ENCODE measurements at places on chromosomes 13 and 19.

- no peak for DNase-seq
Measured at GRCh38 chr13:23673354-23673753, 103.1 kb downstream of the TNFRSF19 start.

DNA sequence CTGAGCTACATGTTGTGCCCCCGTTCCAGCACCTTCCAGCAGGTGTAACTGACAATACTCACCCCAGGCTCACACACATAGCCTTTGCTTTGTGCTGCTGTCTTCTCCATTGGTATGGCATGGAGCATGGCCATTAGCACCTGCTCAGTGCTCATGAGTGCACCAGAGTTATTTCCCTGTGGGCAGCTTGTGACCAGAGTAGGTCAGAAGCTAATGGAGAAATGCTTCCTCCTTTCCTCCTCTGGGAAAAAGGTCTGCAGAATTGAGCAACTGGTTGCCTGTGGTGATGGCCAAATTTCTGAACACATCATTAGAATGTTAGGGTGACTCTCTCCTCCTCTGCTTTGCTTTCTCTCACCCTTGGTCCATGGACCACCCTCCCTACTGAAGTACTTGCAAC lies 344.5 kb upstream of the TMTC4 start:
- DNase-seq: no peak

DNA sequence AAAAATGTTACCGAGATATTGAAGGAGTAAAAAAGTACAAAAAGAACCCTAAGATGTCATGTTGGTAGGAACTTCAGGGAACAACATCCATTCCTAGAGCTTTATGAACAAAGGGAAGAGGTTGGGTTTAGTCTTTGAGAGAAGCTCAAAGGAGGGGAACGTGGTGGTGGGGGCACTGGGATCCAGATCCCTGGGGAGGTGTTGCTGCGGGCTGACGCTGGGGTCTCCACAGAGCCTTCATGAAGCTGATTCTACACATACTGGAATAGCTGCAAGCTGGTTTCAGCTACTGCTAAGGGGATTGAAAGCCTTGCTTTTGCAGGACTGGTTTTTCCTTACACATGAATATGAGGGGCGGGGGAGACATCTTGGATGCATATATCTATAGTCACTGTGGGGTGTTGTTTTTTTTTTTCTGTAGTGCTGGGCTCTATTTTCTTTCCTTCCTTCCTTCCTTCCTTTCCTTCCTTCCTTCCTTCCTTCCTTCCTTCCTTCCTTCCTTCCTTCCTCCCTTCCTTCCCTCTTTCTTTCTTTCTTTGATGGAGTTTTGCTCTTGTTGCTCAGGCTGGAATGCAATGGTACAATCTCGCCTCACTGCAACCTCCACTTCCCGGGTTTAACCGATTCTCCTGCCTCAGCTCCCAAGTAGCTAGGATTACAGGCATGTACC lies 6.5 kb upstream of the MZF1 start:
- no peak for DNase-seq

DNA sequence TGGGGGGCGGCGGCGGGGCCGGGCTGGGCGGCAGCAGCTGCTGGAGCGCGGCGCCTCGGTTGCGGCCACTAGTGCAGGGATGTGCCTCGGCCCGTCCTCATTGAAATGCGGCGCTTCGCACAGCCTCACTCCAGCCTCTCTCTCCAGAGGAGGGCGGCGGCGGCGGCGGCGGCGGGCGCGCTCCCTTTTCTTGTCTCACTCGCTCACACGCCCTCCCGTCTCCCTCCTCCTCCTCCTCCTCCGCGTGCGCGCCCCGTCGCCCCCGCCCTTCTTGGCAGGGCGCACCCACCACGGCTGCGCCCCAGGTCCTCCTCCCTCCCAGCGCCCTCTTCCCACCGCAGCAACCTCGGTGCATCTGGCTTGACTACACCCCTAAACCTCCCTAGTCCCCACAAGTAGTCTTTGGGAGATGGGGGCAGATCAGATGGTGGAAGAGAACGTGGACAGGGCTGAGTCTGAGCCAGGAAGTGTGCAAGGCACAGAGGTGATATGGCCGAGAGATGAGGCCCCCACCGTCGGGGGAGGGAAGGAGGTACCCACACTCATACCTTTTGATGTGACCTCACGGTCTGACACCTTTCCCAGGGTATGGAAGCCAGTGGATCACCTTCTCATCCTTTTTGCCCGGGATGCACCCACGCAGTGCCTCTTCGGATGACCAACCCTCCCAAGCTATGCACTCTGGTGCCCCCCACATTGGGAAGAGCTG lies at the start of gene DCLK1:
Gene DCLK1, minus strand, starts transcription at position 161 of the 709 bp plus-strand sequence.
- peak; percentile 43 for DNase-seq

DNA sequence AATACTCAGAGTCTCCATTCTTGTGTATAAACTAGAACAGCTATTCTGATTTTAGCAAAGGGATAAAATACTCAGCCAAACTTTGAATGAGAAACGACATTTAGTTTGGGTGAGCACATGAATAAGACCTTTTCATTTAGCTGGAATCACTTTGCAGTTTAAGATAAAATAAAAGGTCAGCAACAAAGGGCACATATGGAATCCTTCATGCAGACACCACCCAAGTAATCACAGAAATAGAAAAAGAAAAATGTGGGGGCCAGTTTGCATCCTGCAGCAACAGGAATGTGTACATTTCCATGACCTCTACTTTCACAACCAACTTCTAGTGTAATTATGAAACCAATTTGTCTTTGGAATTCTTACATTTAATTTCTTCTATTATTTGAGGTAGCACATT lies 1637.4 kb downstream of the PCDH9 start:
- no peak for DNase-seq

DNA sequence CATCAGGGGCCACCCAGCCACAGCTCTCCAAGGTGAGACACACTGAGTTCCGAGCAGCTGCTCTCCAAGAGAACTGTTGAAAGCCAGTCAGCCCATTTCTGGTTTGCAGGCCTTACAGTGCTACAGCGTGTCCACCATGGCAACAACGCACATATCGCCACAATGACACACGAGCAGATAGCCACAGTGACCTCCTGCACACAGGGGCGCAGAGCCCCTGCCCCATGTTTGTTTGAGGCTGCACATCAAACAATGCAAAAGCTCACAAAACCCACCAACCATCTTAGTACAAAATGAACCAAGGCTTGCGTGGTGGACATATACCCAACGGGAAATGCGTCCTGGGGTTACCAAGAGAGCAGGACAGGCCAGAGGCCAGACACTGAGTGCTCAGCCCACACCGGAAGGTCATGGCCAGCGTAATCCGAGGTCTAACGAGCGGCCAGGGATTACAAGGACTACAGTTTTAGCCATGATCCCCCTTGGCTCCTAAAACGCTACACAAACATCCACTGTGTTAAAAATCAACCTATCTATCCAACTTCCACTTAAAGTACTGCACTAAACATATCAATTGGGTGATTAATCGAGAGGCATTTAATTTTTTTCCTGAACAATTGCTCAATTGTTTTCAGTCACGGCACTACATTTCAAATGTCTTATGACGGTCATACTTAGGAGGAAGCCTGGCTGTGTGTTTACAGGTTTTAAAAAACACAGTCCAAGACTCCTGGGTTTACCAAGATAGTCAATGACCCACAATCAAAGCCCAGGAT lies 56.0 kb downstream of the STK24 start:
- no peak for DNase-seq

GRCh38 chr13:46544811-46545210 lies 8.2 kb upstream of the LRCH1 start:
- DNase-seq: no peak

- DNase-seq: no peak
Measured at GRCh38 chr13:100059827-100060226, 29.1 kb upstream of the PCCA start.

GRCh38 chr13:60707878-60708277 lies 310.9 kb downstream of the TDRD3 start:
- DNase-seq: no peak

DNA sequence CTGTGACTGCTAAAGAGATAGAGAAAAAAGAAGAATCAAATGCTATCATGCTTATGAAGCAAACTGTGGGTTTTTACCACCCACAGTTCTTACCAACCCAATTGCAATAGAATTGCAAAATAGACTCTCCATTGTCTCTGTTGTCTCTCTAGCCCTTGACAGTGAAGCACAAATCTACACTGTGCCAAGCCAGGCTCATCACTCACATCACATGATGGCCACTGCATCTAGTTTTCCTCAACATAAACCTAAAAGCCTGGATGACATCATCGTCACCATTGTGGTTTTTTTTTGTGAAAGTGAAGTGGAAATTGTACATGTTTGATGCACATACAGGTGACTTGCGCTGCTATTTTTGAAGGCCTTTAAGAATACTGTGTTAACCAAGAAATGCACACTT lies 56.1 kb downstream of the KL start:
- no peak for DNase-seq

DNA sequence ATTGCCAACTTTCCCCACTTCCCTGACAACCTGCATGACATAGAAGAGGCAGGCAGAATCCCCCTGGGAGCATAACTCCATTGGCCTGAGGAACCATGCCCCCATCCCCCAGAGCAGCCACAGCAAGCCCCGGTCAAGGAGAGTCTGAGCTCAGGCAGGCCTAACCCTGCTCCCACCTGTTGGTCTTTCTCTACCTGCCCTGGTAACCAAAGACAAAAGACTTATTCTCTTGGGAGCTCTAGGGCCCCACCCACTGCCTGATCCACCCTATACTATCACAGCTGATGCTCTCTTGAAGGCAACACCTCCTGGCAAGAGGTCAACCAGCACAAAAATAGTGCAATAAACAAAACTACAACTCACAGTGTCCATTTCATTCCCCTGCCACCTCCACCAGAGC lies 59.3 kb downstream of the TNFSF13B start:
- no peak for DNase-seq

Measured in NCI-H82 (cell line).